ENCODE measurements at places on chromosomes 16 and 17.

DNA sequence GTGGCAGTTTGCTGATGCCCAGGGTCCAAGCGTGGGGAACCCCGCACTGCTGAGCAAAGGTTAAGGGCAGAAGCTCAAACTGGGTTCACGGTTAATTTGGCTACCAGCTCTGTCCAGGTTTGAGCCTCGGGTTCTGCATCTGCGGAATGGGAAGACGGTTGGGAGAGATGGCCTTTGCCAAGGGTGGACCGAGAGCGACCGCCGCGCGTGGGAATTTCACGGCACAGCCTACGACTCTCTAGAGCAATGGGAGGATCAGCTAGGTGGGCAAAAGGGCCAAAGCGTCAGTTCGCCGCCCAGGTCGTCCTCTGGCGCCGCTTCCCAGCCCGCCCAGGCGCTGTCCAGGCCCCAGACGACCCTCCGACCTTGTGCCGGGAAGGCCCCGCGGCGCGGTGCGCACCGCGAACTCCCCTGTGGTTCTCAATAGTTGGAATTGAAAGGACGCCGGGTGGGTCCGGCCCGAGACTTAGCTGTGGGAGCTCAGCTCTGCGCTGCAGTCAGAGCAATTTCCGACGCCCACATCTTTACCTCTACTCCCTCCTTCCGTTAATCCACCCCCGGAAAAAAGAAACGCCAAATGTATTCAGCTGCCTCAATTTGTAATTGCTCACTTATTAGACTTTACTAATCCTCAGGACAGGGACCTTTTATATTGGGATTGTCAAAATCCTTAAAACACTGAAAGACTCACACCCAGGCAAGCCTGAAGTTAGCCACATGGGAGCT is 2.5 kb upstream of the HS3ST3B1 start:
- no peak overlapping the region for H3K27ac ChIP-seq
- H3K36me3 ChIP-seq: no peaks in the 10 kb centered on the region
- peaks cover 54% of the 10 kb centered on the region for H3K4me1 ChIP-seq
- no peak for DNase-seq

DNA sequence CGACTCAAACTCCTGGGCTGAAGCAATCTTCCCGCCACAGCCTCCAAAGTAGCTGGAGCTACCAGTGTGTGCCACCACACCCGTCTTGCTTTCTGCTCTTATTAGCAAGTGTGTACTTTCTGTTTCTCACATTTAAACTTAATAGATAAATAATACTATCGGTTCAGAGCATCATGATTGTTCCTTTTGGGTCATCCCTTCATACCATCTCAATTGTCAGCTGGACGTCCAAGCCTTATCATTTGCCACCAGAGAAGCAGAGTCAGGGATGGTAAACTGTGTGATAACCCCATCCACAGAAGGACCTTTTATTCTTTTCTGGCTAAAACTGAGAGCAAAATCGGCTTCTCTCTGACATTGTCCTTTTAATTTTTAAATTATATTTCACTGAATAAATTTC is 279.8 kb upstream of the GOT2 start:
- no peak overlapping the region for H3K27ac ChIP-seq
- DNase-seq: no peak
- no peaks in the 10 kb centered on the region for H3K27me3 ChIP-seq
- H3K4me3 ChIP-seq: no peak overlapping the region

DNA sequence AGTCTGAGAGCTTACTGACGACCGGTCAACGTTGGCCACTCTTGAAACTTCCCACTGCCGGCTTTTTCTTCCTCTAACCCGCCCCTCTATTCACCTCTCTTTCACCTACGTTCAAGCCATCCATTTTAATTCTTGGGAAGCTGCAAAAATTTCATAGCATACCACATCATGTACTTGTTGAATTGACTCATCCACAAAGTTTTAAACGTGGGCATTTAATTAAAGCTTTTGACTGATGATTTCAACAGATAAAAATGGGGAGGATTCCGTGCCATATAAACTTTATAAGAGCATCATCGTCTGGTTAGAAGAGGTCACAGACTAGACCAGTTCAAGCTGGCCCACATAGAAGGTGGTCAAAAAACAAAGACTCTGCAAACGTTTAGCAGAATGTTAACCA is 22.5 kb downstream of the VPS53 start:
- peaks cover 8% of the 10 kb centered on the region for H3K36me3 ChIP-seq
- H3K27ac ChIP-seq: no peak overlapping the region
- H3K4me3 ChIP-seq: no peak overlapping the region
- H3K27me3 ChIP-seq: no peaks in the 10 kb centered on the region
- no peak for DNase-seq

DNA sequence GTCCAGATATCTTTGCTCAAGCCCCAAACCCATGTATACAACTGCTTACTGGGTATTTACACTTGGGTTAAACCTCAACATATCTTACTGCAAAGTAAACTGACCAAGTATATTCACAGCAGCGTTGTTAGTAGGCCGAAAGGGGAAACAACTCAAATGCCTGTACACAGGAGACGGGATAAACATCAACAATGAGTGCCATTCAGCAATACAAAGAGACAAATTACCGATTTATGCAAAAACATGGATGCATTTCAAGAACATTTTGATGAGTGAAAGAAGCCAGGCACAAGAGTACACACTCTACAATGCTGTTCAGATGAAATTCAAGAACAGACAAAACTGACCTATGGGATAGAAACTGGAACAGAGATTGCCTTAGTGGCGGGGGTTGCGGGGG is 136.3 kb upstream of the CACNG3 start:
- no peaks in the 10 kb centered on the region for H3K4me1 ChIP-seq
- H3K4me3 ChIP-seq: no peak overlapping the region
- no peaks in the 10 kb centered on the region for H3K36me3 ChIP-seq
- no peaks in the 10 kb centered on the region for H3K27me3 ChIP-seq

DNA sequence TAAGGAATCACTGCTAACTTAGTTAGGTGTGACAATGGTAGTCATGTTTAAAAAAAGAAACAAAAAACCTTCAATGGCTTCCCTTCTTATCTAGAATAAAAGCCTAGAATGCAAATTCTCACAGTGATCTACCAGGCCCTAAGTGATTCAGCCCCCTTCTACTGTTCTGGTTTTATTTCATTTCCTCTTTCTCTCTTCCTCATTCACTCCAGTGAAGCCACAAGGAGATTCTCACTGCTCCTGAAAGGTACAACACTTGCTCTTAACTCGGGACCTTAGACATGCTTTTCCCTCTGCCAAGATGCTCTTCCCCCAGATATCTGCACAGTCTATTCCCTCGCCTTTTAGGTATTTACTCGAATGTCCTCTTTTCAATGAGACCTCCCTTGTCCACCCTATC is 3.7 kb downstream of the PIGS start:
- no peaks in the 10 kb centered on the region for H3K27me3 ChIP-seq
- H3K27ac ChIP-seq: no peak overlapping the region
- peaks cover 13% of the 10 kb centered on the region for H3K36me3 ChIP-seq
- DNase-seq: no peak
- H3K4me3 ChIP-seq: no peak overlapping the region
- H3K4me1 ChIP-seq: peaks cover 13% of the 10 kb centered on the region

GRCh38 chr17:50101346-50102163 is 6.4 kb downstream of the PDK2 start:
- H3K4me1 ChIP-seq: peaks cover 45% of the 10 kb centered on the region
- H3K27me3 ChIP-seq: no peaks in the 10 kb centered on the region
- peaks cover 43% of the 10 kb centered on the region for H3K36me3 ChIP-seq
- no peak for DNase-seq
- peak overlapping the region; percentile 62 for H3K27ac ChIP-seq

DNA sequence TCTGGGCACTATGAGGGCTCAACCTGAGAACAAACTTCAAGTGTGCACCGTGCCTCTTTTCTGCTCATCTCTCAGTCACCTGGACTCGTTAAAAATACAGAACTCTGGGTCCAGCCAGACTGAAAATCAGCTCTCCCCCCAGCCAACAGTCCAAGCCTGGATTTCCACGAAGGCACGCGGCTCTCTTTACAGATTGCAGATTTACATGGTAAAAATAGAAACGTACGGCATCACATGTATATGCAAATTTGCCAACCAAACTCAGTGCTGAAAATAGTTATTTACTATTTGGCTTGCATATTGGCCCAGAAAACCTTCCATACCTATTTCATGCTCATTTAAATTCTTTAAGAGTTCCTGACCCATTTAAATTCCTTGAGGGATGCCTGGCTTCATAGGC is 315.8 kb downstream of the MAF start:
- H3K4me1 ChIP-seq: peaks cover 9% of the 10 kb centered on the region
- H3K27ac ChIP-seq: no peak overlapping the region
- H3K4me3 ChIP-seq: no peak overlapping the region
- no peak for DNase-seq
- H3K36me3 ChIP-seq: no peaks in the 10 kb centered on the region

DNA sequence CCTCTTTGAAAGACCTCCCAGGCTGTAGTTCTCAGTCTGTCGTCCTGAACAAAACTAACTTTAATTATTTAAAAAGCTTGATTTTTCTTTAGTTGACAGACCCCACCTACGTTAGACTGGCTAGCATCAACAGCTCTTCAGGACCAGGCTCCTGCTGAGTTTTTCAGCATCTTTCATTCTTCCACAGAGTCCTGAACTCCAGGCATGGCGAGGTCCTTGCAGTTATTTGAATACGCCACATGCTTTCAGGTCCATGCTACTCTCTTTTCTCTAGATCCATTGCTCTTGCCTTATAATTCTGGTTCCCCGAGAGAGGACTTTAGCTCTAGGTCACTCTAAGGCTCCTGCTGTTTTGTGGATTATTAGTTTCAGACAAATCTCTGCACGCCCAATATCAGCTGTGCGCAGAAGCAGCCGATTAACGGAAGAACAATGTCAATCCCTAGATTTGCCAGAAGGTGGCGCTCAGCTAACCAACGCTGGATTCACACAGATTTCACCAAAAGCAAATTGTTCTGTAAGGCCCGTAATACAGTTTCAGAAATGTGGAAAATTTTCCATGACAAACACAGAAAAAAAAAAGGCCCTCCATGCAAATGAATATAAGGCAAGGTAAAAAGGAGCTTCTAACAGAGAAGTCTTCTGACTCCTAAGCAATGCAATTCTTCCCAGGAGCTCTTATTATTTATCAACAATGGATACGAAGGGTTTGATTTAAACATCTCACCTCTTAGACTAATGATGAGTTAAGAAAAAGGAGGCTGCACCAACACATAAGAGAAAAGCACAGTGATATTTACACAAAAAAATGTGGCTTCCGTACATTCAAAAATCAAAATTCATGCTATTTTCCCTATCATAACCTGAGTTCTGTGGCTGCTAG is 33.5 kb upstream of the BCO1 start:
- no peak for DNase-seq
- H3K4me1 ChIP-seq: no peaks in the 10 kb centered on the region
- no peaks in the 10 kb centered on the region for H3K36me3 ChIP-seq
- H3K27ac ChIP-seq: no peak overlapping the region
- no peak overlapping the region for H3K4me3 ChIP-seq

DNA sequence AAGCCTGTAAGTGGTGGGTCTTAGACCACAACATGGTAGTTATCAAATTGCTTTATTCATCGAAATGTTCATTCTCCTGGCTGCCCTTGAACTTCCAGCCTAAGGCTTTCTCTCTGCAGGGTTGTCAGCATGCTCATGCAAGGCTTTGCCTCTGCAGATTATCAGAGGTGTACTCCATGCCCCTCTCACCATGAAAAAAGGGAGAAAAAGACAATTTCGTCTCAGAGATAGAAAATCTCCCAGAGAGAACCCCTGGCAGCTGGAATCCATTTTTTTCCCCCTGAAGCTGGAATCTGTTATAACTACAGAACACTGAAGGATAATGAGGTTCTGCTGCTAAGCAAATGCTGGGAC is 33.9 kb upstream of the METTL9 start:
- no peaks in the 10 kb centered on the region for H3K36me3 ChIP-seq
- no peaks in the 10 kb centered on the region for H3K27me3 ChIP-seq
- H3K27ac ChIP-seq: no peak overlapping the region
- no peak overlapping the region for H3K4me3 ChIP-seq
- no peak for DNase-seq

GRCh38 chr17:34254651-34255380 is at the start of gene CCL2:
CCL2 (plus strand) TSS chr17:34255285; CDS start chr17:34255350, 65 bp downstream.
- H3K27me3 ChIP-seq: no peaks in the 10 kb centered on the region
- peak; percentile 60 for DNase-seq
- no peaks in the 10 kb centered on the region for H3K36me3 ChIP-seq
- H3K27ac ChIP-seq: peak within 1 kb of the TSS; percentile 75
- peak within 1 kb of the TSS; percentile 72 for H3K4me3 ChIP-seq

DNA sequence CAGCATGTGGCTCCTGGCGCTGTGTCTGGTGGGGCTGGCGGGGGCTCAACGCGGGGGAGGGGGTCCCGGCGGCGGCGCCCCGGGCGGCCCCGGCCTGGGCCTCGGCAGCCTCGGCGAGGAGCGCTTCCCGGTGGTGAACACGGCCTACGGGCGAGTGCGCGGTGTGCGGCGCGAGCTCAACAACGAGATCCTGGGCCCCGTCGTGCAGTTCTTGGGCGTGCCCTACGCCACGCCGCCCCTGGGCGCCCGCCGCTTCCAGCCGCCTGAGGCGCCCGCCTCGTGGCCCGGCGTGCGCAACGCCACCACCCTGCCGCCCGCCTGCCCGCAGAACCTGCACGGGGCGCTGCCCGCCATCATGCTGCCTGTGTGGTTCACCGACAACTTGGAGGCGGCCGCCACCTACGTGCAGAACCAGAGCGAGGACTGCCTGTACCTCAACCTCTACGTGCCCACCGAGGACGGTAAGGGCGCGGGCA is 645 bp downstream of the NLGN2 start:
- no peaks in the 10 kb centered on the region for H3K27me3 ChIP-seq
- H3K4me1 ChIP-seq: peaks cover 11% of the 10 kb centered on the region

DNA sequence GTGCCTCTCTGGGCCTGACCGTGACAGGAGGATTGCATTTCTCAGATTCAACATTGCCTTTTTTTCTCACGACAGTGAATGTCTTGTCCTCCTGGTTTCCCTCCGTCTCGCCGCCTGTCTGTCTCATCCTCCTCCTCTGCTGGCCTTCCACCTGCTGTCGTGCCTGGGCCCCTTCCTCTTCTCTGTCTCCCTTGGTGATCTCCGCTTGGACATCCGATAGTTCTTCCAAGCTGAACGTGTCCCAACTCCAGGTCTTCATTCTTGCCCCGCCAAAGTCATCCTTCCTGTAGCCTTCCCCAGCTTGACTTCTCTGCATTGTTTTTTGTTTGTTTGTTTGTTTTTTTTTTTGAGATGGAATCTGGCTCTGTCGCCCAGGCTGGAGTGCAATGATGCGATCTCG is 79.4 kb downstream of the RAP1GAP2 start:
- H3K36me3 ChIP-seq: no peaks in the 10 kb centered on the region
- H3K27me3 ChIP-seq: no peaks in the 10 kb centered on the region
- DNase-seq: no peak
- no peak overlapping the region for H3K4me3 ChIP-seq

Measured in thoracic aorta (tissue), 2 donors.